ENCODE measurements at places on chromosomes 4 and X. TPM values are rescaled to one million over a fixed set of nuclear protein-coding genes. Genes with fewer than 3 reads are reported as not detected.

- no peak for DNase-seq
Observed at GRCh38 chrX:40299641-40300046, 201.9 kb upstream of the BCOR start.

DNA sequence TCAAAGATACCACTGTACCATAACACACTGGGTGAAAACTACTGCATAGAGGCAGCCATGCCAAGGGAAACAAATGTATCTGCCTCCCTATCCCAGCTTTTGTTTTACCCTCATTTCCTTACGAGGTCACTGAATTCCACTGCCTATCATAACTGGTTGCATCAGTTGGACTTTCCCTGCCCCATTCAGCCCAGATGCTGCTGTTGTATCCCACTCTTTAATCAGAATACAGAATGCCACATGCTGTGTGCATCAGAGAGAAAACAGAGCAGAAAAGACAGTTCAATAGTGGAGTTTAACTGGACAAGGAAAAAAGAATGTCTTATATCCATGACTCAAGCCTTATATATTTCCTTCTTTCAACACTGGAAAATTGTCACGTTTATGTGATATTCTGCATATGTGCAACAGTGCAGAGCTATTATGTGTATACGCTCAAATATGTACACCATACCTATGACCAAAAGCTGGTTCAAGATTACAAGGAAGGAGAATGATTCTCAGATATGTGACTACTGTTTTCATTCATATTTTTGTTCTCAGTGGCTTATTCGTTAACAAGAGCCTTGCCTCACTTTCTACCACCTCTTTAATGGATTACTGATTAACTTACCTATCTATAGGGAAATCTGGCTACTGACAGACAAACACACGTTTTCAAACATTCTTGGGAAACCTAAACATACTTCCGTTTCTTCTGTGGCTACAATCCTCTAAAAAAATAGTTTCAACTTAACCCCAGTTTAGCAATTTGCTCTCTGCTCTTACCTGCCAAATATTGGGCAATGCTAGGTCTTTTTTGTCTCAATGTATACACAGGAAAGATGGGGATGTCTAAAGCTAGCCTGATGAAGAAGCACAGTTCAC, 378.9 kb downstream of the SMARCA1 start:
- no peak for DNase-seq

The IL2 gene
- not detected for total RNA-seq

The ADH4 gene
- not detected for total RNA-seq

The VCX gene
- total RNA-seq: not detected
